ENCODE measurements at places on chromosomes 13 and 19.

- no peak for DNase-seq
Measured at GRCh38 chr19:42508892-42509444, 19.3 kb downstream of the CEACAM1 start.

DNA sequence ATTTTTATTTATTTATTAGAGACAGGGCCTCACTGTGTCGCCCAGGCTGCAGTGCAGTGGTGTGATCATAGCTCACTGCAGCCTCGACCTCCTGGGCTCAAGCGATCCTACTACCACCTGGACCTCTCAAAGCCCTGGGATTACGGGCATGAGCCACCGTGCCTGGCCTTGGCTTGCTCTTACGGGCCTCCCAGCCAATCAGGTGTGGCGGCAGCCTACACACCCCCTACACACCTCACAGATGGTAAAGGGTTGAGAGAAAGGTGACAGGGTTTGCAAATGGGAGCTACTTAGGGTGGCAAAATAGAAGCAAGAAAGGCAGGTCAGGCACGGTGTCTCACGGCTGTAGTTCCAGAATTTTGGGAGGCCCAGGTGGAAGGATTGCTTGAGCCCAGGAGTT, 1.0 kb upstream of the ZBTB32 start:
- DNase-seq: no peak

DNA sequence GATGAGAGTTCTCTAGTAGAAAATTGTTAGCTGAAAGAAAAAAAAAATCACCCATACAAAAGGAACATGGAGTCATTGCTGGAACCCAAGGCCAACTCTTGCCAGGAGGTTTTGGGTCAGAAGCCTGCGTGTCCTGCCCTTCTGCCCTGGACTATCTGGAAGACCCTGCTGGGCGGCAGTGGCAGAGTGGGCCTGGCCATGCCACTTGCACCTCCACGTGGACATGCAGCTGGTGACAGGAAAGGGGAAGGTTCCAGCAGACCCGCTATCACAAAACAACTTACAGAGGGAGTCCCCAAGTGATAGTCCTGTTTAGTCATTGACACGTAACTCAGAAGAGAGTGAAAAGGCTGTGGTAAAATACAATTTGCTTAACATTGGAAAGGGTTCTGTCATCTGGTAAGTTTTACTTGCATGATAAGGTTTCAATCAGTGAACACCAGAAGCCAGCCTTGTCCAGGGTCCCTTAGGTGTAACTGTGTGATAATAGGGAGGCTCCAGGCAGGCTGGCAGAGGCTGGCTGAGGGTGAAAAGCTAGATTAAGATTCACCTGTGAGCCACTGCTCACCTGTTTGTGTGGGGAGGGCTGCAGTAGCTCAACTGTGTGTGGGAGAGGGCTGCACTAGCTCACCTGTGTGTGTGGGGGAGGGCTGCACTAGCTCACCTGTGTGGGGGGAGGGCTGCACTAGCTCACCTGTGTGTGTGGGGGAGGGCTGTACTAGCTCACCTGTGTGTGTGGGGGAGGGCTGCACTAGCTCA, 47.8 kb downstream of the COL4A2 start:
- no peak for DNase-seq

DNA sequence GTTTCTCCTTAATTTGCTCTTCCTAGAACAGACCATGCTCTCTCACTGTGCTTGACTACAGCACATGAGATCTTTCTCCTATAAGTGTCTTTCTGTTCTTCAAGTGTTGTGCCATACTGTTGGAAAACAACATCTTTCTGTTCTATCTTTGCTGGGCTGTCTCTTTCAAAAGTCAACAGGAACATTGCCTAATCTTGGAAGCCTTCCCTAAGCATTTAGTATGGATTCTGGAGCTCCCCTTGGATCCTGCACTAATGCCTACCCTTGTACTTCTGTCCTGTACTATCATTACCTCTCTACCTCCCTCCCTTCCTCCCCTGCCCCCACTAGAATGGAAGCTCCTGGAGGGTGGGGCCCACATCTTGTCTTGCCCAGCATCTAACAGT, 26.8 kb downstream of the STARD13 start:
- no peak for DNase-seq

- no peak for DNase-seq
Measured at GRCh38 chr13:101695870-101696516, 243.5 kb downstream of the ITGBL1 start.

DNA sequence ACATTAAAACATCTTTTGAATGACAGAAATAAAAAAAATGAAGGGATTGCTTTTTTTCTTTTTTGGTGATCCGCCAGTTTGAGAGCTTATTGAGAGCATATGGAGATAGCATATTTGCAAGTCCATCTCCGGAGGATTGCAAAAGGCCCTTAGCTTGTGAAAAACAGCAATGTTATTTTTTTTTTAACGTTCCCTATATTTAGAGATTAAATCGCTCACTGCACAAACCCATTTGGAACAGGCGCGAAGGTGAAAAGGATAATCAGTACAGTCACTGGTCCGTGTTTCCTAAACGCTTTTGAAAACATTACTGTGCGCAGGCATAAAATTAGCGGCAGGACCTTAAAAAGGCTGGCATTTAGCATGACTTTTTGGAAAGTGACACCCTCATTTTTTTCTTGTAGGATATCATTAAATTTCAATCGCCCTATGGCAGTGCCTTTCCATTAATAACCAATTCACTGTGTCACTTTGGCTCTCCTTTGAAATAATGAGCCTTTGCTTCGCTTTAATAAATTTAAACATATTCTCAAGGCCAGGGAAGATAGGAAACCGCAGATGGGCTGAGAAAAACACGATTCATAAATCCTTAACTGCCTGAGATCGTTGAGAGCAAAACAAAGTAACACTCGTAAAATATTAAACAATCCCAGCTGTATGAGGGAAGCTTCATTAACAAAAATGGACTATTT, 342.2 kb downstream of the DACH1 start:
- DNase-seq: no peak

- DNase-seq: no peak
Measured at GRCh38 chr19:3193256-3194105, 7.8 kb downstream of the NCLN start.

GRCh38 chr19:35436477-35437405, 11.3 kb upstream of the FFAR2 start:
- no peak for DNase-seq

DNA sequence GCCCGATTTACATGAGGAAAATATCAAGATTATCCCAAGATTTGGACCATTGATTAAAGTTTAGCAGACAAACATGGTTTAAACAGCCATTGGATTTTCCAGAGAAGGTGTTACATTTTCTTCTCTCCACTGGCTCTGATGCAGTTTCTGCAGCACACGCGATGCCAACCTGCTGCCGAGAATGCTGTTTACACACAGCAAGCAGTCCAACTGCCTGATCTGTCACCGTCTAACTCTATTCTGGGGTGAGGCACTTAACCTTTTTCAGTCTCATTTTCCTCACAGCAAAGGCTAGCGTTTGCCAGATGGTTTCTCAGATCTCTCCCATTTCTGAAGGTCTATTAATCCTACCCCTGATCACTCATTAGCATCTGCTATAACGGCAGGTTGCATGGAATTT, 763.5 kb upstream of the GPC6 start:
- no peak for DNase-seq

DNA sequence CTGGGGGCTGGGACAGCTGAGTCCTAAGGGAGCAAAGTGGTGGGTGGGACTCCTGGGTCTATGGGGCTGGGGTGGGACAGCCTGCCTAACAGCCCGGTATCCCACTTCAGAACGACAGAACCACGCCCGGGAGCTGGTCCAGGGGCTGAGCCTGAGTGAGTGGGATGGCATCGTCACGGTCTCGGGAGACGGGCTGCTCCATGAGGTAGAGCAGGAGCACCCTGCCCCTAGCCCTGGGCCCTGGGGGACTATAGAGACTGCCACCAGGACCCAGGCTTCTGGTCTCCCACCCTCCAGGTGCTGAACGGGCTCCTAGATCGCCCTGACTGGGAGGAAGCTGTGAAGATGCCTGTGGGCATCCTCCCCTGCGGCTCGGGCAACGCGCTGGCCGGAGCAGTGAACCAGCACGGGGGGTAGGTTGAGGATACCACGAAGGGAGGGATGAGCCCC, 8.6 kb downstream of the SPHK2 start:
- DNase-seq: no peak

DNA sequence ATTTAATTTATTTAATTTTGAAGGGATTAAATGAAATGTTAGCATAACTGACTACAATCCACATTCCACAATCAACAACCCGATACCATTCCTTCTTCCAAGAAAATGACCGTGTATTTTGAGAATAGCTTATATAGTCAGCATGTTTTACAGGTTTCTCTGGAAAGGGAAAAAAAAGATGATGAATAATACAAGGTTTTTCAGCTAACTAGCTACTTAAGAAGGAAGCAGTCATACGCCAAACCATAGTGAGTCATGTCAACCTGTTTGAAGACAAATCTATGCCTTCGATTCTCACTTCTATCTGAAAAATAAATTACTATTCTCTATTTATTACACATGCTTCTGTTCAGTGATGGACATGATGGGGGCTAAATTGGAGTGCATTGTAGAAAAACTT, 258.6 kb downstream of the EFNB2 start:
- DNase-seq: no peak

GRCh38 chr13:61728471-61728870, 312.8 kb upstream of the PCDH20 start:
- no peak for DNase-seq

GRCh38 chr13:31930490-31930889, 101.1 kb upstream of the FRY start:
- no peak for DNase-seq

Data from activated T-helper 9 cell treated with anti-CD3 and anti-CD28 coated beads, Interleukin-2, amount 50 U/mL, for 16 hours (primary cell).